Testis (tissue), 5 donors: ENCODE measurements at places on chromosomes 6 and 20.

- H3K4me3 ChIP-seq, result no peak overlapping the region
- H3K27me3 ChIP-seq, result no peaks in the 10 kb centered on the region
- no peaks in the 10 kb centered on the region for H3K4me1 ChIP-seq
- no peak for DNase-seq
- H3K27ac ChIP-seq, result no peak overlapping the region
- H3K36me3 ChIP-seq, result no peaks in the 10 kb centered on the region
Measured at GRCh38 chr6:145783796-145784195, 30.8 kb downstream of the FBXO30 start.

DNA sequence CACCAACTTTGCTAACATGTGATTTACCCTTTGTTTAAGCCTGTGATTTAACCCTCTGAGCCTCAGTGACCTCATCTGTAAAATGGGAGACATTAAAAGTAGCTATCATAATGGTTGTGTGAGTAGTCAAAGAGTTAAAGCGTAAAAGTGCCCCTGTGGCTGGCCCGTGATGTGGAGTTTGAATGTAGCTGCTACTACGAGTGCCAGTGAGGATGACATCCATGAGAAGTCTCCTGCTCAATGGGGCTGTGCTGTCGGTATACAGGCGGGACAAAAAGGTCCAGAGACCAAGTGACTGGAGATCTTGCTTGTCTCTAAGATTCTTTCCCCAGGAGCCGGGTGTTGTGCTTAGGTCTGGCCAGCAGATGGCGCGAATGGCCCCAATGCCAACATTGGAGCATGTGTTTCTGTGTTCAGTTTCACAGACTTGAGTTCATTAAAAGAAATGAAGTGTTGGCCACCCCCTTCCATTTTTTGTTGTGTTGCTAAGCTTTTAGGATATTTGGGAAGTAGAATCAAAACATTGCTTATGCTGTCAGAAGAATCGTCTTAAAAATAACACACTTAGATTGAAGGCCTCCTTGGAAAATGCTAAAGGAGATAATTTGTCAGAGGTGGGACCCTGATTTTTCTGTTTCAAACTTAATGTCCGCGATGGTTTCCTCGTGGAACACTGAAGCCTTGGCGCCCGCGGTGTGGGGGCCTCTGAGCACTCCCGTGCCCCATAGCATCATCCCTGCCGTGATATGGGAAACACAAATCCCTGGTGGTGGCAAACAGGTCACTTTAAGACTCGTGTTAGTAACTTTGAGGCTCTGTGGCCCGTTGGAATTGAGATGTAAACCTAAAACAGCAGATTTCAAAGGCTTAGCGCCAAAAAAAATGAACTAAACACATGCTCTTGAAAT lies 9.3 kb upstream of the RBM38 start:
- no peak overlapping the region for H3K4me3 ChIP-seq
- no peaks in the 10 kb centered on the region for H3K36me3 ChIP-seq
- peak; percentile 86 for DNase-seq

DNA sequence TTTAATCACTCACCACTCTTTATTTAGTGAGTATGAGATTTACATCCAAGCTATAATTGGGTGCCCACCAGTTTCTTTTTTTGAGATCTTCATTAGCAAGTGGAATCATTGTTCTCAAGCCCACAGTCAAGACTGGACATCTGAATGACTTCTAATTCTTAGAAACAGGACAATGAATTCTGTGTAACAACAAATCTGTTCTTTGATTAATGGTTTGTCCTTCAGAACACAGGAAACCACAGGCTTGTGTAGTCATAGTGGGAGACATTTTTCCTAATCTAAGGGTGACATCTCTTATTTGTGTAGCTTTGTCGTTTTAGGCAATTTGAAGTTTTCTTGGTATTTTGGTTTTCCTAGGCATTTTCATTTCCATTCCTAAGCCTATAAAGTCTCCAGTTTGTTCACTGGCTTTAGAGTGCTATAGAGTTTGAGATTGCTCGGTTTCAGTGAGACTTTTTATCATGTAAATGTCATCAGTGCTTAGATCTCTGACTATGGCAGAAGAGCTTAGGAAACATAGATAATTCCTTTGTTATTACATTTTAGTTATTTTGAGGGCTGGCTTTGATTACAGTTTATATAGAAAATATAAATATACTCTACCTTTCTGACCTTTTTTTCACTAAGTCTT lies 903.9 kb upstream of the MAP3K7 start:
- no peaks in the 10 kb centered on the region for H3K4me1 ChIP-seq
- no peak overlapping the region for H3K27ac ChIP-seq
- H3K4me3 ChIP-seq, result no peak overlapping the region
- H3K36me3 ChIP-seq, result no peaks in the 10 kb centered on the region
- no peaks in the 10 kb centered on the region for H3K27me3 ChIP-seq

DNA sequence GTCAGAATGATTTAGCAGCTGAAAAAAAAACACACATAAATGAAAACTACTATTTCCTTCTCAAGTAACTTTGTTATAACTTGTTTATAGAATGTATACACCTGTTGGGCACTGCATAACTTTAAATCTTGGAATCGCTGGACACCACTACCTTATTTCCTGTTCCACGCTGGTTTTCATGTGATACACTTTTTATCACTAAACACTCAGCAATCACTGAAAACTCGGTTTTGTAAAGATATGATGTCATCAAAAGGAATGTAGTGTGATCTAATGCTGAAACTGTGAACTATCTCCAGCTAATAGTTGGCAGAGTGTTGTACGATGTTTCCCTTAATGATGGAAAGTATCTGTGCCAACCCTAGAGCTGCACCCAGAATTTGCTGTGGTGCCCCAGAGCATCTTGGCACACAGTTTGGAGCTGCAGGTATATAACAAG lies 127.9 kb downstream of the BACH2 start:
- H3K4me3 ChIP-seq, result no peak overlapping the region
- no peaks in the 10 kb centered on the region for H3K4me1 ChIP-seq
- H3K36me3 ChIP-seq, result no peaks in the 10 kb centered on the region
- no peak for DNase-seq
- H3K27me3 ChIP-seq, result no peaks in the 10 kb centered on the region
- H3K27ac ChIP-seq, result no peak overlapping the region

GRCh38 chr20:33812152-33812849 lies 1.2 kb downstream of the CHMP4B start:
- H3K4me3 ChIP-seq, result peak overlapping the region; percentile 97
- peak overlapping the region; percentile 70 for H3K27ac ChIP-seq
- H3K27me3 ChIP-seq, result no peaks in the 10 kb centered on the region
- peaks cover 23% of the 10 kb centered on the region for H3K4me1 ChIP-seq
- H3K36me3 ChIP-seq, result no peaks in the 10 kb centered on the region

DNA sequence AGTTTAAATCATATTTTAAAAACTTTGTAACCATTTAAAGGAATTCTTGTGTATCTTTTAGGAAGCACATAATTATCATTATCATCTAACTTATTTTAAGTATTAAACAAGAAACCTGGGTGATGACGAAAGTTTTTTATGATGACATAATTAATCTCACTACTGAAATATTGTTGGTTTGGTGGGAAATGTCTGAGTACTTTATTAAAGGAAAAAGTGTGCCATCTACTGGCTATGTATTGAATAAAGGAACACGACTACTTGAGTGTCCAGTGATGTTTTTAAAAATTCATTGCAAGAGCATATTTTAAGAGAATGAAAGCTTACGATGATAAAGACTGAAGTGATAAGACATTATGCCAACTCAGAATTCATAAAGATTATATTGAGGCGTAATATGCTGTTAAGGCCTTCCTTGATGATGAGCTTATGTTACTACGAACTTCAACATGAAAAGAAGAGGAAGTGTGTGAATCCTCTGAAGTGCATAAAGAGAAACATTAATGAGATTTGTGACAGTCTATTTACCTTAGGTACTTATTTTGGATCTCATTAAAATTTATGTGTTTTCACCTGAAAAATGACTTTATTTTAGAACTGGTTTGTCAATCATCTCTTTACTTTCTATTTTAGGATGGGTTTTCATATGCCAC lies 12.0 kb upstream of the TRMT11 start:
- H3K27ac ChIP-seq, result no peak overlapping the region
- H3K27me3 ChIP-seq, result no peaks in the 10 kb centered on the region
- no peaks in the 10 kb centered on the region for H3K4me1 ChIP-seq
- DNase-seq, result no peak

- H3K4me1 ChIP-seq, result no peaks in the 10 kb centered on the region
Measured at GRCh38 chr6:149020319-149020718, 273.5 kb downstream of the UST start.

- H3K27ac ChIP-seq, result no peak overlapping the region
- DNase-seq, result no peak
- no peaks in the 10 kb centered on the region for H3K36me3 ChIP-seq
Measured at GRCh38 chr20:21075471-21075870, 30.7 kb downstream of the LINC00237 start.

DNA sequence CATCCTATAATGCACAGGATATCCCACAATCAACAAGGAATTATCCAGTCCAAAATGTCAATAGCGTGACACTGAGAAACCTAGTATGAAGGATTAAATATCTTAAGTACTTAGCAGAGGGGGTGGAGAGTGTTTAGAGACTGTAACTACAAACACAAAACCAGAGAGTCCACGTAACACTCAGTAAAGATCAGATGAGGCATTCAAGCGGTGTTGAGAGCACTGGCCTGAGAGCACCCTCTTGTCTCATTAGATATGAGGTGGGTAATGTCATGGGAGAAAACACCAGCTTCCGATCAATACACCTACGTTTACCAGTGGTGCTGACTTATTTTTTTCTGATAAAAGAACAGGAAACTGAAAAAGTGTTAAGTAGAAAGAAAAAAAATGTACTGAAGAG lies 2.3 kb downstream of the FAM184A start:
- H3K4me1 ChIP-seq, result no peaks in the 10 kb centered on the region
- no peaks in the 10 kb centered on the region for H3K36me3 ChIP-seq
- H3K27ac ChIP-seq, result no peak overlapping the region
- H3K27me3 ChIP-seq, result no peaks in the 10 kb centered on the region
- H3K4me3 ChIP-seq, result no peak overlapping the region

DNA sequence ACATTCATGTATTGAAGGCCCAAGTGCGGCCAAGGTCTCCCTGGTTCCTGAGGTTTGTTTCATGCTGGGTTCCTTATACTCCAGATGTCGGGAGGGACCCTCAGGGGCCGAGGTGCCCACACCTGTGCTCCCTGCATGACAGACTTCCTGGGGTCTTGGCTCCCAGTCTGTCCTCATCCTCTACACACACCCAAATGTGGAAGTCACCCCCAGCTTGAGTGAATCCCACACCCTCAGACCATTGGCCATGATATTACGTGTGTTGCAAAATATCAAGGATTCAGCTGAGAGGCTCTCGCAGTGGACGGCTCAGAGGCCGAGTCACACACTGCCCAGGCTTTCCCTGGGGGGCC lies 82.2 kb upstream of the DUSP22 start:
- H3K4me1 ChIP-seq, result no peaks in the 10 kb centered on the region
- no peak overlapping the region for H3K27ac ChIP-seq
- H3K4me3 ChIP-seq, result peak overlapping the region; percentile 17
- no peaks in the 10 kb centered on the region for H3K27me3 ChIP-seq
- H3K36me3 ChIP-seq, result no peaks in the 10 kb centered on the region
- DNase-seq, result no peak

DNA sequence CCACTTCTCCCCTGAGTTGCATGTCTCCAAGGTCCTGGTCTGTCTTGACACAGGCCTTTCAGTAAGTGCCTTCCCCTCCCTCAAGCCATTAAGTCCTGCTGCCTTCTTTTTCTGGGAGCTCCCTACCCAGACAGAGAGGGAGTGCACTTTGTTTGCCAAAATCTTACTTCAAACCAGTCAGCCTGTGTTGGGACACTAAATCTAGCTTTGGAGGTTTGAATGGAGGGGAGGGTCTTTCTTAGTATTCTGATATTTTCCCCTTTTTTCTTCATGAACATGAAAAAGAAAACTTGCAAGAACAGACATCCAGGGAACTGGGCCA lies 170.7 kb upstream of the PMEPA1 start:
- no peak overlapping the region for H3K4me3 ChIP-seq
- no peak overlapping the region for H3K27ac ChIP-seq
- no peaks in the 10 kb centered on the region for H3K4me1 ChIP-seq
